ENCODE measurements at places on chromosomes 16 and 17.

DNA sequence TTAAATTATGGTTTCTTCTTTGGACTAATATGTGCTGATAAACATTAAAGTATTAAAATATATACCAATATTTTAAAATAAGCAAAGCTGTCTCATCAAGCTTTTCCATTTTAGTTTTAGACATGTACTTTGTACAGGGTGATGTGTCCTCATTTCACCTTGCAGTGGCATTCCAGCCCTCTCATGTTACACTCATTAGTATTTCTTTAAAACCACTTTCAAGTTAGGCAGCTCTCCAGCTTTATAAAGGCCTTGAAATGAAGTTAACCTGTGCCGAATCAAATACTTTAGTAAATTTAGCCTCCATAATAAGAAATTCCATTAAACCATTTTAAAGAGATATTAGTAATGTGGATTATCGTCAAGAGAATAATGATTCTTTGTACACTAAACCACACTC lies 107.6 kb upstream of the HLF start:
- DNase-seq = no peak

DNA sequence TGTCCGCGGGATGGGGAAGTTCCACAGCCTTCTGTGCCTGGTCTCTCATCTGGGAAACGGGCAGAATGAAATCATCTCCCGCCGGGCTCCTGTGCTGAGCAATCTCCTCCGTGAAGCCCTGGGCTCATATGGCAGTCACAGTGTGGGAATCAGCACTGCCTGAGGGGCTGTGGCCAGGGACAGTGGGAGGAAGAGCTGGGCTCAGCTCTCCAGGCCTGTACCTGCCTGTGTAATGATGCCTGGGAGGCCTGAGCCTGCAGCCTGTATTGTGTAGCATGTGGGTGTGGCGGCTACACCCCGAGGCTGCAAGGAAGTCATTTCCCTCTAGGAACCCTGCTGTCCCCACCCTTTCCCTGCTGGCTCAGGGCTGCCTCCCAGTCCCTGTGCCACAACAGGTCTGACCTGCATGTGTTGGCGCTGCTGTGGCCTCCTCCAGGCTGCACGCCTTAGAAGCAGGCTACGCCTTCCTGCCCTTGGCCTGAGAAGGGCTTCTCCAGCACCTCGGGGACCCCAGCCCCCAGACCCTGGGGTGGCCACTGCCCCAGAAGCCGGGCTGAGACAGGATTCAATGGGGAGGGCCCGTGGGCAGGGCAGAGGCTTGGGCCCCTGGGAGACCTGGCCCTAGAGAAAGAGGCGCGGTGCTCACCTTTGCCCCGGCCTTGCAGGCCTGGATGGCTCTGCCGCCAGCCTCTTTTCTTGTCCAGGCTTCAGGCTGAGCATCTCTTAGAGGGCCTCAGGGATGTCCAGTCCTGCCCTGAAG lies 2.1 kb downstream of the ITGB4 start:
- DNase-seq = no peak

GRCh38 chr16:26382586-26382985 lies 684.1 kb upstream of the C16orf82 start:
- no peak for DNase-seq

- DNase-seq = no peak
Observed at GRCh38 chr17:9266031-9266680, 244.8 kb downstream of the NTN1 start.

DNA sequence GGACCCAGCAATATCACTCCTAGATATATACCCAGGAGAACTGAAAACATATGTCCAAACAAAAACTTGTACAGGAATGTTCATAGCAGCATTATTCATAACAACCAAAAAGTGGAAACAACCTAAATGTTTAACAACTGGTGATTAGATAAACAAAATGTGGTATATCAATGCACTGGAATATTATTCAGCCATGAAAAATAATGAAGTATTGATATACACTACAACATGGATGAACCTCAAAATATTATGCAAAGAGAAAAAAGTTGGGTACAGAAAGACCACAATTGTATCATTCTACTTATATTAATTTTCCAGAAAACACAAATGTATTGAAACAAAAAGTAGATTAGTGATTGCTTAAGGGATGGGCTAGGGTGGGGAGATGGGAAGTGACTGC lies 498.6 kb downstream of the GRIN2A start:
- DNase-seq = no peak

GRCh38 chr16:2170080-2170479 lies 14.5 kb downstream of the TRAF7 start:
- DNase-seq = no peak

DNA sequence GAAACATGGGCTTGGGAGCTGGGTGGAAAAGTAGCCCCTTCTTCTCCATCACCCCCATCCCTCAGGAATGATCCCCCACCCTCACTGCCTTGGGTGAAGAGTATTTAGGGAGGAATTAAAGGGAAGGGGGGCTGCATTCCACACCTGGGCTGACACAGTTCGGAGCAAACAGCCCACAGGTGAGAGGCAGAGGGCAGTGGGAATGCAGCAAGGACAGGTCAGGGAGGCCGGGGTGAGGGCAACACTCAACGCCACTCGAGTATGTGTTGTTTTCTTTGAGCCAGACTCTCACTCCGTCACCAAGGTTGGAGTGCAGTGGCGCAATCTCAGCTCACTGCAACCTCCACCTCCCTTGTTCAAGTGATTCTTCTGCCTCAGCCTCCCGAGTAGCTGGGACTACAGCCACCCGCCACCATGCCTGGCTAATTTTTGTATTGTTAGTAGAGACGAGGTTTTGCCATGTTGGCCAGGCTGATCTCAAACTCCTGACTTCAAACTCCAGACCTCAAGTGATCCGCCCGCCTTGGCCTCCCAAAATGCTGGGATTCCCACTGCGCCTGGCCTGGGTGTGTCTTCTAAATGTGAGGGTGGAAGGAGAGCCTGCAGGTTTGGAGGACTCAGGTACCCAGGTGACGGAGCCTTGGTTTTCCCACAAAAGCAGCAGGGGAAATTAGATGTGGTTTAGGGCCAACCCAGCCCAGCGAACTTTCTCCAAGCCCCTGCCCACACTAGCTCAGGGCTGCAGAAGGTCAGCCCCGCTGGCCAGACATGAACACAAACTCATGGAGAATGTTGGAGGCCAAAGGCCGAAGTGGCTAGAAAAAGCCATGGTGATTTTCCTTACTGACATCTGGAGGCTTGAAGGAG lies 21.2 kb upstream of the ITGA3 start:
- DNase-seq = no peak

DNA sequence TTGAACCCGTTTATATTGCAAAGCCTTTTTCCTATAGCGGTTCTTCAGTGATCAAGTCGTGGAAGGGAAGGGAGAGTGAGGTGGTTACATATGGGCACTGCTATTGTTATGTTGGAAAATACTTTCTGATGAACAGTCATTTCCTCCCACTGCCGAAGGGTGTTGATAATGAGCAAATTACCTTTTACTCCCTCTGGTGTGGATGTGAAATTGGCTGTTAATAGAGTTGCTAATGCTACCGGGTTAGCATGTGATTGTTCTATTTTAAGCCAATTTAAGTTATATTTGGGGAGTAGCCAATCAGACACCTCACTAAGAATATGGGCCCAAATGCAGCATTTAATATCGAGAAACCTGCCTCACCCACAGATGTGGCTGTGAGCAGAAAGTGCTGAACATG lies 15.6 kb upstream of the PMFBP1 start:
- DNase-seq = no peak

- peak; percentile 93 for DNase-seq
Observed at GRCh38 chr16:81808933-81809480, 29.9 kb downstream of the PLCG2 start.

- DNase-seq = no peak
Observed at GRCh38 chr16:74608944-74609343, 2.0 kb upstream of the GLG1 start.

GRCh38 chr17:57666201-57666870 lies 78.8 kb downstream of the CCDC182 start:
- DNase-seq = no peak

GRCh38 chr17:79117905-79118487 lies 43.4 kb downstream of the ENGASE start:
- DNase-seq = no peak

- DNase-seq = peak; percentile 66
Observed at GRCh38 chr16:84610376-84610775, 7.5 kb downstream of the COTL1 start.

DNA sequence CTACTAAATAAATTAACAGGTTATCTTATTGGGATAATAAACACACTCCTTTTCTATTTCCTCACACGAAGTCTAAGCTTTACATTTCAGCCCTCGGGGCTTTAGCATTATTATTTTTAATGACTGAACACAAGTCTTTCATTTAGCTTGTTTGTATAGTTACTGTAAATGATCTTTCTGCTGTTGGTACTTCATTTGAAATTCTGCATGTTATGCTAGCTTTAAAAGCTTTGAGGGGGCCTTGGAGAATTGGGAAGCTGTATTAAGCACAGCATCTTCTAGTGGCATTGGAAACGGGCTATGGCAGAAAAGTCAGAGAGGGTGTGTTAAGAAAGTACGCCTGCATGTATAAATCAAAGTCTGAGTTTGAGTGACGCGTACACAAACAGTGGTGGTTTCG lies 243.7 kb downstream of the FTO start:
- DNase-seq = no peak

- DNase-seq = no peak
Observed at GRCh38 chr17:72158895-72159885, 38.4 kb downstream of the SOX9 start.

- no peak for DNase-seq
Observed at GRCh38 chr17:44881145-44881544, 18.1 kb downstream of the EFTUD2 start.

- no peak for DNase-seq
Observed at GRCh38 chr16:89448656-89449055, 41.7 kb downstream of the ANKRD11 start.

GRCh38 chr17:58630883-58631522 lies 60.8 kb downstream of the TEX14 start:
- DNase-seq = no peak

DNA sequence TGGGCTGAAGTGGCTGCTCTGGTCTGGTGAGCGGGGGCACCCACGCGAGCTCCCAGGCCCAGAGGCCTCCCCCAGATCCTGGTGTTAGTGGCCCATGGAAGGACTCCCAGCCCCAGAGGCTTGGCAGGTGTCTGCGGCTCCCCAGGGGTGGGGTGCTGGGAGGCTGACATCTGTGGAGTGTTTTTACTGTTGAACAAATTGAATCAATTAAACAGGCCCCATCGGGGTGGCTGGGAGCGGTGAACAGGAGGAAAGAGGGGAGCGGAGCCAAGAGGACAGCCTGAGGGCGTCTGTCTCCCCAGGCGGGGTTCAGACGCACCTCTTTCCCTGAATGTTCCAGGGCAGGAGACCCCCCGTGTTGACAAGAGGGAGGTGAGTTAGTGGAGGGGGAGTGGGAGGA lies 29.9 kb downstream of the ACTG1 start:
- DNase-seq = no peak

DNA sequence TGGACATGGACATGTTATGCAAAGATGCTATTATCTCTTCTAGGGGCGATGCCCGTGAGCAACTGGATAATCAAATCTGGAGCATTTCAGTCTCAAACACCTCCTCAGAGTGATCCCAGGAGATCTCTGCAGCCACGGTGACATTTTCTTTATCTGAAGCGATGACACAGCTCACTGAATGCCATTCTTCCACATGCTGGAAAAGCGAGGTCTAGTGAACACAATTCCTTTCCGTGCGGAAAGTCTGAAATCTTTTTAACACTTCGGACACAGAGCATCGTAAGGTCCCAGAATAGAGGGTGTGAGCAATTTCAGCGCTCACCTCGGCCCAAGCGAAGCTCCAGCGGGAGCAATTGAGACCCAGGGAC lies 531 bp upstream of the HASPIN start:
- DNase-seq = peak; percentile 82

GRCh38 chr16:2039274-2040031 lies 8.2 kb downstream of the NTHL1 start:
- DNase-seq = no peak

DNA sequence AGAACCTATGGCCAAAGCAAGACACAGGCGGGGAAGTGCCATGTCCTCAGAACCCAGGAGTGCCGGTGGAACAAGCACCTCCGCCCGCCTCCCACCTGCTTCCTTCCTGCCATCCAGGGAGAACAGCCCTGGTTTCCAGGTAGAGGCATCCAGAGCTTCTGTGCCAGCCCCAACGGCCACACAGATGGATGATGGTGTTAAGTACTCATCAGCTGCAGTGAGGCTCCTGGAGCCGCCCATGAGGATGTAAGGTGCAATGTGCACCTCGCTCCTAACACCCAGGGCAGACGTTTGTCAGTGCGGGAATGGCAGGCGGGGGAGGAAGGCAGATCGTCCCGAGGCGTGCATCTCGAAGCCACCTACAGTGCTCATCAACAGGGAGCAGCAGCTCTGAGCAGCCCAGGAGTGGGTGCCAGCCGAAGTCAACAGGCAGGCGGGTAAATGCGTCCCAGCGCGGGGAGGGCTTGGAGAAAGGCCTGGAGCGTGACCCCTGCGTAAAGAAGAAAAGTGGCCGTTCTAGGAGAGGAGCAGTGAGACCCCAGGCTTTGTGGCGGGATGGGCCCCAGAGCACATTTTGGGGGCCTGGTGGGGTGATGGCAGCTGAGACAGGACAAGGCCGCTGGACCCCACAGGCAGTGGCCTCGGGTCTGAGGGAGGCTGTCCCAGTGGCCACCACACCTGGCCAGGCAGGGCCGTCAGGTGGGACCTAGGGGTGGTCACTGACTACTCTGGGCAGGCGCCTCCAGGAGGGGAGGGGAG lies 46.1 kb upstream of the ACSF3 start:
- no peak for DNase-seq

GRCh38 chr17:57586196-57586740 lies 158.8 kb downstream of the CCDC182 start:
- DNase-seq = no peak

GRCh38 chr16:47359478-47359877 lies 101.4 kb downstream of the ITFG1 start:
- DNase-seq = no peak

DNA sequence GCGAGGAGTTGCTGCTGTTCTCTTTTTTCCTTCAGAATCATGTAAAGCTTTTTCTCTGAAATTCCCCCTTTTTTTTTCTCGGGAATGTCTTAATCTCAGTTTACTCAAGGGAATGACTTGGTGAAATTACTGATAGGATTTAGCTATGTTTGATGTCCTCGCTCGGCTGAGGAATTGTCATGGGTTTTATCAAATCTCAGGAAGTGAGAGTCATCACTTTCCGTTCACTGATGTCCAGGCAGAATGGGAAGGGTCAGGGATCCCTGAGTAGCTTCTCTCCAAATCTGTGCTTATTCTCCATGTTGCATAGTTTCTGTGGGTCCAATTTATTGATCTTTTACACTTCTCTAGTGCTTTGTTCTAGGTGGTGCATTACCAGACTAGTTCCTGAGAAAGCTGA lies 6.3 kb downstream of the IGSF6 start:
- DNase-seq = peak; percentile 57

Measured in Karpas-422 (cell line).